RPMI8226 (cell line): ENCODE measurements at places on chromosomes 13 and 19.

DNA sequence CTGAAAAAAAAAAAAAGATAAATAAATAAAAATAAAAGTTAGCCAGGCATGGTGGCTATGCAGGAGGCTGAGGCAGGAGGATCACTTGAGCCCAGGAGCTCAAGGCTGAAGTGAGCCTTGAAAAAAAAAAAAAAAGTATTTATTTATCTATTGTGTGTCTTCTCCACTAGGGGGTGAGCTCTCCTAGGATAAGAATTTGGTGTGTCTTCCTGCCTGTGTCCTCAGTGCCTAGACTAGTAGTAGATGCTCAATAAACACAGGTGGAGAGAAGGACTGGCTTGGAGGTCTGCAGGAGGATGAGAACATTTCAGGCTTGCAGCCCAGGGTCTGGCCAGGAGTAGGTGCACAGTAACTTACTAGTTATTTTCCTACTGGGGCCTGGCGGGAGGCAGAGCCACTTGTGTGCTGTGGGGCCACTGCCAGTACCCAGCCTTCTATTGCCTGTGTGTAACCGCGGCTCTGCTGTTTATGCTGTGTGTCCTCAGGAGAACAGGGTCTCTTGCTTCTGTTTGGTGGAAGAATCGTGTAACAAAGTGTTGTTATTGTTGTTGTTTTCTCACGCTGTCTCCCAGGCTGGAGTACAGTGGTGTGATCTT is 5.4 kb downstream of the LMTK3 start:
- peak; percentile 58 for DNase-seq

DNA sequence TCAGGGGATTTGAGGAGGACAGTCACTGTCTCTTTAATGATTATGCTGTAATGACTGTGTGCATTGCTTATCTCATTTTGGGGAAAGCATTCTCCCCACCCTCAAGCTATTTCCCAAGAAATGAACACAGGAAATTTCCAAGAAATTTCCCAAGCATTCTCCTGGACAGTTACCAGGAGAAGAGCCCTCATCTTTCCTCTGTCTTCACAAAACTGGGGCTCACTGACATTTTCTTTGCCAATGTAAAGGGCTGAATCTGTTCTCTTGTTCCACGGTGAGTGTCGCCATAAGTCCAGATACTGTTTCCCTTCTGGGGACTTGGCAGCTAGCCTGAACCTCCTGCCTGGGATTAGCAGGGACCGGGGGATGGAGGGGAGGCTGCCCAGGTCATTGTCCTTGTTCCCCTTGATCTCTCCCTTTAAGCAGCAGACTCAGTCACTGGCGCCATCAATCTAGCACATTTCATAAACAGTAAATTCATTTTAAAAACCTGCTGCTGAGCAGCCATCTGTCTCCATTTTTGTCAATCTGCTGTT is 172.8 kb downstream of the DNAJC15 start:
- no peak for DNase-seq

GRCh38 chr19:18889949-18890745 is 5.8 kb downstream of the CERS1 start:
- DNase-seq = no peak

DNA sequence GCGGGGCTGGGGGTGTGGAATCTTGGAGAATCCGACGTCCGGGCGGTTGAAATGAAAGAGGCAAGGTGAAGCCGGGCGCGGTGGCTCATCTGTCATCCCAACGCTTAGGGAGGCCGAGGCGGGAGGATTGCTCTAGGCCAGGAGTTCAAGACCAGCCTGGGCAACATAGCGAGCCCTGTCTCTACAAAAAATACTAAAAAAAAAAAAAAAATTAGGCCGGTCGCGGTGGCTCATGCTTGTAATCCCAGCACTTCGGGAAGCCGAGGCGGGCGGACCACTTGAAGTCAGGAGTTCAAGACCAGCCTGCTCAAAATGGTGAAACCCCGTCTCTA is 225 bp upstream of the GARIN5A start:
- DNase-seq = no peak

DNA sequence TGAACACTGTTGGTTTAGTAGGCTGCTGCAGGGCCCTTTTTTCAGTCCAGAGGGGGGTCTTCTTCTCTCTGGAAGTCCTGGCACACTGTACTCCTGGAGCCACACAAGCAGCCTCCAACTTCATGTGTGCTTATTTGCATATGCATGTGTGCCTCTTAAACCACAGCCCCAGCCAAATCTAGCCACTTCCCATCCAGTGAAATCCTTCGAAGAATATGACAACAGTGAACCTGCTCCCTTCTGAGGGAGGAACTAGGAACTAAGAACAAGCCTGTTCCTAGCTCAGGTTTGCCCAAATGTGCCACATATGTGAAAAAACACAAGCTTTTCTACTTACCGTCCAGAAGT is 348.5 kb downstream of the FOXO1 start:
- DNase-seq = no peak

- peak; percentile 31 for DNase-seq
Measured at GRCh38 chr13:65063753-65064152, 2166.4 kb downstream of the PCDH9 start.

- DNase-seq = no peak
Measured at GRCh38 chr19:38666663-38667511, 19.4 kb downstream of the ACTN4 start.

DNA sequence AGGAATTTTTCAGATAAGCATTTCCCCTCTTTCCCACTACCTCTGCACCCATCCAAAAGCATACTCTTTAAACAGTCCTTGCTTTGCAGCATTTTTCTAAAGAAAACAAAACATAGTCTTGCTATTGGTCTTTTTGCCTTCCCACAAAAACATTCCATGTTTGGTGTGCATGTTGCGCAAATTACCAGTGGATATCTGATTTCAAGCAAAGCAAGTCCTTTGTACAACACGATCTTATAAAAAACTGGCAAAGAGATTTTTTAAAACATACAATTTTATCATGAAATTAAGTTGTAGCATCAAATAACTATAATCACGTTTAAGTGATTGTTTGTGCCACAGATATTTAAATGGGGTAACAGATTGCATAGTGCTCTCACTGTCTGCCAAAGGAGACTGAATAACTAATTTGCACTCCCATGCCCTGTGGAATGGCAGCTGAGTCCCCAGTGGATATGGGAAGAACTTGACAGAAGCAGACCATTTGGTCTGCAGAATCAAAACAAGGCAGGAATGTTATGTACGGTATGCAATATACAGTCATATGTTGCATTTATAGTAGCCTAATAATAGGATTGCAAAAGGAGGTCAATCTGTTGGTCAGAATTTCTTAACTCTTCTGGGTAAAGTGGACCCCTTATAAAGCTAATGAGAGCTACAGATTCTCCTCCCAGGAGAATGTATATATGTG is 285.7 kb downstream of the TBC1D4 start:
- DNase-seq = no peak

GRCh38 chr13:21106089-21106488 is 44.7 kb upstream of the LATS2 start:
- no peak for DNase-seq

DNA sequence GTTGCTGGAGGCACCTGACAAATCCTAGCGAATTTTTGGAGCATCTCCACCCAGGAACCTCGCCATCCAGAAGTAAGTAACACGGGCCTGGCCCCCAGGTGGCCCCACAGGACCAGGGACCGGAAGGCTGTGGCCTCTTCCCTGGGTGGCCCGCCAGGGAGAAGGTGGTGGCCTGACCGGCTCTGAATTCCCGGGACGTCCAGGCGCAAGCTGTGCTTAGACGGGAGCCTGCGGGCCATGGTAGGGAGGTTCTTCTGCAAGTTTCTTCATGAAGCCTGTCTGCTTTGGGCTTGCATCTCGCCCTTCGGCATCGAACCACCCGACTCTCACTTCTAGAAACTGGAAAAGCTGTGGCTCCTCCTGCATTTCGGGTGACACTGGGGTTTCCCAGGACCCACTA is 47.4 kb downstream of the KDM4B start:
- no peak for DNase-seq

GRCh38 chr19:53868091-53868891 is 608 bp downstream of the MYADM start:
- DNase-seq = peak; percentile 54

DNA sequence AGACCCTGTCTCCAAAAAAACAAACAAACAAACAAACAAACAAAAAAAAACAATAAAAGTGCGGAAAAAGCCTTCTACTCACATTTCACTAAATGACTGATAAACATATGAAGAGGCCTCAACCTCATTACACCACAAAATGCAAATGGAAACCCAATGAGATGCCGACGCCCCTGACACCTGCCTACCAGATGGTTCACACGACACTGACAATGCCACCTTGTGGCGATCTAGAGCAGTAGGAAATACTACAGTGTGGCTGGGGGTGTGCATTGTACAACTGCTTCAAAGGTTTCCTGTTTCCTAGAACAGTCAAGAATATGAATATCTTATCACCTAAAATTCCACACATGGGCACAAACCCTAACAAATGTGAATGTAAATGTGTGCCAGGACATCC is 14.0 kb downstream of the SCGB2B2 start:
- DNase-seq = peak; percentile 33

DNA sequence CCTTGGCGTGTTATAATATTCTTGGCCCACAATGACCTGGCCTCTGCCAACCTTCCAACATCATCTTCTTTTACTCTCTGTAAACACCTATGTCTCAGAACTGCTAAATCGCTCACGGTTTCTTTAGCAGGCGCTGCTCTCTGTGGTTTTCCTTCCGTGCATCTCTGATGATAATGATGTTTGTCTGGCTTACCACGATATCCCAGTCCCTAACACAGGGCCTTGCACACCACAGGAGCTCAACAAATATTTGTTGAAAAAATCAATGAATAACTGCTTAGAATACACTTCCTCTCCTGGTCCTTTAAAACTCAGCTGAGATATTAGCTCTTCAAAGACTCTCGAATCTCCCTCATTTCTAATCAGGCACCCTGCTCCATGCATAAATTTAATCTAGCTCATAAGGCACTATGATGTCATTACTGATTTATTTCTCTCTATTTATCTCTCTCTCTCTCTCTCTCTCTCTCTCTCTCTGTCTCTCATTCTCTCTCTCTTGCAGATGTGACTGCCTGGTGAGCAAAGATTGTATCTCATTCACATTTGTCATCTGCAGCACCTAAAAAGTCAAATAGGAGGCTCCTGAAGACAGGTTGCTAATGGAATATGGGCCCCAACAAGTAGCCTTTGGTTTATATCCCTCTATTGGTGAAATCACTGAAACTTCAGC is 206.4 kb downstream of the NHLRC3 start:
- no peak for DNase-seq

GRCh38 chr19:38781058-38781457 is 7.7 kb upstream of the LGALS7 start:
- DNase-seq = no peak

DNA sequence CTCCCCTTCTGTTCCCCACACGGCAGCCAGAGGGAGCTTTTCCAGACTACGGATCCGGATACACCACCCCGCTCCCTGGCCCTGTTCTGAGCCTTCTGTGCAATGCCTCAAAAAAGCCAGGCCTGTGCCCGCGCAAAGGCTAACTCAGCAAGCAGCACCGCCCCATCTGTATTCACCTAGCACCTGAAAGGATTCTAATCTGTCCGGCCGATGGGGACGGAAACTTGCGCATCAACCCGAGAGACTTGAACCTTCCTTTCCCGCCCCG is 589 bp downstream of the ZBTB45 start:
- peak; percentile 83 for DNase-seq

- no peak for DNase-seq
Measured at GRCh38 chr13:27405546-27406134, 18.8 kb upstream of the GTF3A start.

DNA sequence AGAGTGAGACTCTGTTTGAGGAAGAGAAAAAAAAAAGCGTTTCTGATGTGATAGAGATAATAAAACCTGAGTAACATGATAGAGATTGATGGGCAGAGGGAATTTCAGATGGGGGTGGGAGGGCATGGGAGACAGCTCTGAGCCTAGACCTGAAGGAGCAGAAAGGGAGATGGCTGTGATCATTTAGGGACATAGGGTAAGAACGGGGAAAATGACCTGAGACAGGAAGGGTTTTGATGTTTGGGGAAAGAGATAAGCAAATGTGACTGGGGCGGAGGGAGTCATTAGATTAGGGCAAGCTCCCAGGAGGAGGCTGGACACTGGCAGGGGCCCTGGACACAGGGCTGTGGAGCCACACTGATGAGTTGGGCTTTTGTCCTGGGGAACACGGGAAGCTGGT is 6.1 kb downstream of the ZNF320 start:
- no peak for DNase-seq

- DNase-seq = no peak
Measured at GRCh38 chr19:2154587-2155075, 3.3 kb upstream of the AP3D1 start.

- no peak for DNase-seq
Measured at GRCh38 chr13:51246418-51247277, 24.4 kb downstream of the FAM124A start.

DNA sequence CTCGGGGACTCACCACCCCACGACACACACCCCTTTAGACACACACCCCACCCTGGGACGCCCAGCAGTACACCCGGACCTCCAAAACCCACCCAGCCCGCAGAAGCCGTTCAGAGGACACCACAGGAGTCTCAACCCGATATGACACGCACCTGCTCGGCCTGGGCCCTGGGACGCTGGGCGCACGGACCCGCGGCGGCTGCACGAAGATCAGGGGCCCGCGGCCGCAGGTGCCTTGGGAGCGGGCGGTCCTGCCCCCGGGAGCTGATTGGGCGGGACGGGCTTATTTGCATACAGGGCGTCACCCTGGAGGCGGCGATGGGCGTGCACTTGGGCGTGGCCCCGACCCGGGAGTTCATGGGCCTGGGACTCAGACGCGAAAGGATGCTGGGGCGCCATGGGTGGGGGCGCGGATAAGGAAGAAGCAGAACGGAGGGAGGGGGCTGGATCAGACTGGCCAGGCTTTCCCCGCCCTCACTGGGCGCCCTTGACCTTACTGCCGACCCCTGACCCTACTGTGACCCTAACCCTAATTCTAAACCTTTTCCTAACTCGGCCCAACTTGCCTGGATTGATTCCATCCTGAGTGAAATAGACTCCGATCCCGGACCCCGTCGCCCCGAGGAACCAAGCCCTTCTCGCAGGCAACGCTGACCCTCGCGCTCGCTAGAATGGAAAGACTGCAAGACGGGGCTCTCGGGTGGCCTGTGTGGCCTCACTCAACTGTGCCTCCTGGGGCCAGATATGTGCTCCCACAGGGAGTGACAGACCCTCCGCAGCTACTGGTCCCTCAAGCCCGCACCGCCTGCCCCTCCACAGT is at the start of gene MEF2B:
Gene MEF2B, minus strand, starts transcription at position 211 of the 820 bp plus-strand sequence. CDS start 19,528 bp downstream, outside the sequence.
- DNase-seq = peak; percentile 94

- no peak for DNase-seq
Measured at GRCh38 chr19:16652854-16653253, 7.1 kb downstream of the SMIM7 start.

GRCh38 chr13:98273824-98274742 is 97.0 kb upstream of the RNF113B start:
- DNase-seq = no peak

- DNase-seq = no peak
Measured at GRCh38 chr19:42248270-42249148, 6.1 kb upstream of the GSK3A start.

- DNase-seq = peak; percentile 5
Measured at GRCh38 chr19:35715981-35716800, 1.6 kb upstream of the KMT2B start.

DNA sequence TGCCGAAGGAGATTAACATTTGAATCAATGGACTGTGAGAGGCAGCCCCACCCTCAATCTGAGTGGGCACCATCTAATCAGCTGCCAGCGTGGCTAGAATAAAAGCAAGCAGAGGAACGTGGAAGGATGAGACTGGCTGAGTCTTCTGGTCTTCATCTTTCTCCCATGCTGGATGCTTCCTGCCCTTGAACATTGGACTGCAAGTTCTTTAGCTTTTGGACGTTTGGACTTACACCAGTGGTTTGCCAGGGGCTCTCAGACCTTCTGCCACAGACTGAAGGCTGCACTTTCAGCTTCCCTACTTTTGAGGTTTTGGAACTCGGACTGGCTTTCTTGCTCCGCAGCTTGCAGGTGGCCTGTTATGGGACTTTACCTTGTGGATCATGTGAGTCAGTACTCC is 14.7 kb downstream of the NHLRC3 start:
- no peak for DNase-seq
